Esophagus squamous epithelium (tissue), 5 donors: ENCODE measurements at places on chromosomes 4 and X. TPM values are rescaled to one million over a fixed set of nuclear protein-coding genes. Genes with fewer than 3 reads are reported as not detected.

DNA sequence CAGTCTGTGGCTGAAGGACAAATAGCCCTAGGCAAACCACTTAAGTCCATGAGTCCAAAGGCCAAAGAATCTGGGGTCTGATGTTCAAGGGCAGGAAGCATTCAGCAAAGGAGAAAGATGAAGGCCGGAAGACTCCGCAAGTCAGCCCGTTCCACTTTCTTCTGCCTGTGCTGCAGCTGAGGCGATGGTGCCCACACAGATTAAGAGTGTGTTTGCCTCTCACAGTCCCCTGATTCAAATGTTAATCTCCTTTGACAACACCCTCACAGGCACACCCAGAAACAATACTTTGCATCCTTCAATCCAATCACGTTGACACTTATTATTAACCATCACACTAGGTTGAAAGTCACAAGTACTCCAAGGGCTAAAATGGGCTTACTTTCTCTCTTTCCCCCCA is 605.4 kb upstream of the GNPDA2 start:
- H3K36me3 ChIP-seq = no peaks in the 10 kb centered on the region
- no peak overlapping the region for H3K27ac ChIP-seq
- no peaks in the 10 kb centered on the region for H3K27me3 ChIP-seq
- H3K4me1 ChIP-seq = no peaks in the 10 kb centered on the region
- DNase-seq = no peak

- H3K27me3 ChIP-seq = no peaks in the 10 kb centered on the region
- no peak for DNase-seq
- H3K27ac ChIP-seq = no peak overlapping the region
- H3K36me3 ChIP-seq = no peaks in the 10 kb centered on the region
- H3K4me3 ChIP-seq = no peak overlapping the region
- H3K4me1 ChIP-seq = no peaks in the 10 kb centered on the region
These were observed 824.5 kb upstream of the DIAPH2 start for GRCh38 chrX:95860127-95860526.

GRCh38 chrX:6052111-6052745 is 176.4 kb downstream of the NLGN4X start:
- H3K4me1 ChIP-seq = no peaks in the 10 kb centered on the region
- H3K36me3 ChIP-seq = no peaks in the 10 kb centered on the region
- H3K27me3 ChIP-seq = no peaks in the 10 kb centered on the region
- no peak for DNase-seq
- no peak overlapping the region for H3K4me3 ChIP-seq

DNA sequence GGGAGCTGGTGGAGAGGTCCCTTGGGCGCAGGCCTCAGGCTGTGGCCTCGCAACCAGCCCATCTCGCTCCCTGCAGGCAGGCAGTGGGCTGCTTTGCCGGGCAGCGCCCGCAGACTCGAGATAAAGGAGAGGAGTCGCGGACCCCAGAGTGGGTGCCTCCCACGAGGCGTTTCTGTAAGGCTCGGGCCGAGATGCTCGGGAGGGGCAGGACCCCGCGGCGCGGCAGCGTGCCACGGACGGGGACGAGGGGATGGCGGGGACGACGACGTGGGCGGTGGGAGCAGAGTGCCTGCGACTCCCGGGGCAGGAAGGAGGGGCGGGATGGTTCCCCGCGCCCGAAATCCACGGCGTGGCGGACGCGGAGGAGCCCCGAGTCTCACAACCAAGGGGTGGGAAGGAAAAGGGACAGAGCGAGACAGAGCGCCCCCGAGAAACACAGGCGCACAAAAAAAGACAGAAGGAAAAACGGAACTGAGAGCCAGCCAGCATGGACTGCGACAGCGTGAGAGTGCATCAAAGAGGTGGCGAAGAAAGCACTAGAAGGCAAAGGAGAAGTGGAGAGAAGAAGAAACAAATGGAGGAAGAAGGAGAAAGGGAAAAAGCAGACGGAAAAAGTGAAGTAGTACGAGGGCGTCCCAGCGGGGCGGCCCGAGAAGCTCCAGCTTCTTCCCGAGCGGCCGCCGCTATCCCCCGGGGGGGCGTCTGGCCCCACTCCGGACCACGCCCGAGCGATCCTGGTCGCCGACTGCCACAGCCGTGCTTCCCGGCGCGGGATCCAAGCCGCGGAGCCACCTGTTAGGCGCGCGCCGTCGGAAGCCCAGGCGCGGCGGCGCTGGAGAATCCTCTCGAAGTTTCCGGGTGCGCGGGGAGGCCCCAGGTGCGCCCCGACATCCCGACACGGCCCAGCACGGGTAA is 1.5 kb downstream of the BEND4 start:
- no peak overlapping the region for H3K27ac ChIP-seq
- no peak for DNase-seq
- peaks cover 17% of the 10 kb centered on the region for H3K4me1 ChIP-seq

- H3K27ac ChIP-seq = no peak overlapping the region
- H3K27me3 ChIP-seq = no peaks in the 10 kb centered on the region
- no peak overlapping the region for H3K4me3 ChIP-seq
These were observed 59.3 kb downstream of the MSN start for GRCh38 chrX:65726715-65727114.

GRCh38 chr4:143360838-143361625 is 24.4 kb downstream of the GAB1 start:
- H3K4me3 ChIP-seq = no peak overlapping the region
- no peaks in the 10 kb centered on the region for H3K36me3 ChIP-seq
- H3K27ac ChIP-seq = peak overlapping the region; percentile 6
- no peaks in the 10 kb centered on the region for H3K27me3 ChIP-seq
- no peak for DNase-seq
- peaks cover 85% of the 10 kb centered on the region for H3K4me1 ChIP-seq

DNA sequence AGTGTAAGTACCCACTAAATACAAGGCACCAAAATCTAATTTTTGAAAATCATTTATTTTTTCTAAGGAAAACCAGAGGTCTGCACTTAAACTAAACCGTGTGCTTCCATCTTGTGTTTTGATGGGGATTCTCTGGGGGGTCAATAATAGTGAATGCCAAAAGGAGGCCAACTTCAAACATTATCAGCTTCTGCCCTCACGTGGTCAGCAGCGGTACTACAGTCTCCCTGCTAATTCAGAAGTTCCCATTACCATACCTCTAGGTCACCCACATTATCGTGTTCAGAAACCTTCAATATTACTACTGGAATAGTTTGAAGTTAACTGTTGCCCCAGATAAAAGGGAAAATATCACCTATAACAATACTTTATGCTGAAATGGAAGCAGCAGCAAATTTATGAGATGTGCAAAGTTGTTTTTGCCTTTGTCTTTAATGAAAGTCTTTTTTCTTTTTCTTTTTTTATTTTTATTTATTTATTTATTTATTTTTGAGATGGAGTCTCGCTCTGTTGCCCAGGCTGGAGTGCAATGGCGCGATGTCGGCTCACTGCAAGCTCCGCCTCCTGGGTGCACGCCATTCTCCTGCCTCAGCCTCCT is 17.3 kb downstream of the CTPS2 start:
- no peaks in the 10 kb centered on the region for H3K36me3 ChIP-seq
- DNase-seq = no peak
- H3K4me1 ChIP-seq = no peaks in the 10 kb centered on the region
- no peak overlapping the region for H3K4me3 ChIP-seq
- no peaks in the 10 kb centered on the region for H3K27me3 ChIP-seq

- no peaks in the 10 kb centered on the region for H3K4me1 ChIP-seq
- no peak overlapping the region for H3K4me3 ChIP-seq
- H3K36me3 ChIP-seq = no peaks in the 10 kb centered on the region
These were observed 735.1 kb upstream of the LCORL start for GRCh38 chr4:18756671-18757070.

DNA sequence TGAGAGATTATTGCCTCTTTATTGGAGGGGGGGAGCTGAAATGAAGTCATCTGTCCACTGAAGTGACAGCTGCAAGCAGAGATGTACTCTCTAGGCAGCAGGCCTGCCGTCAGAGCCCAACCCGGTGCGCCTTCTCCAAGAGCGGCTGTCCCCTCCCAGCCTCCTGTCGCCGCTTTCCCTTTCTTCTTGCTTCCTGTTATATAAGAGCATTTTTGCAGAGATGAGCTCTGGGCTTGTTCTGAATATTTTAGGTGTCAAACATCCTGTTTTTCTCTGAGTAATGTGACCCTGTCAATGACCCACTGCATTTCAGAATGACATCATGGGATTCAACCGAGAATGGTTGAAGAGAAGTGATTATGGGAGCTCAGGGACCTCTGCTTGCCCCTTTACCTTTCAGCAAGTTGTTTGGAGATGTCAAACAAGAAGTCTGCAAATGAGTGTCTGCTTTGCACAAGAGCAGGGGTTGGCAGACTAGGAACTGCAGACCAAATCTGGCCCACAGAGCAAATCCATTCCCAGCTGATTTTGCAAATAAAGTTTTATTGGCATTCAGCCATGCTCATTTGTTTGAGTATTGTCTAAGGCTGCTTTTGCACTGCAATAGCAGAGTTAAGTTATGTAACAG is 79.9 kb downstream of the SLC9A6 start:
- no peaks in the 10 kb centered on the region for H3K27me3 ChIP-seq
- no peak overlapping the region for H3K4me3 ChIP-seq
- no peak for DNase-seq
- H3K36me3 ChIP-seq = no peaks in the 10 kb centered on the region
- no peaks in the 10 kb centered on the region for H3K4me1 ChIP-seq

GRCh38 chrX:37787423-37787869 is 7.6 kb downstream of the CYBB start:
- H3K27ac ChIP-seq = no peak overlapping the region
- H3K36me3 ChIP-seq = no peaks in the 10 kb centered on the region
- DNase-seq = no peak
- no peaks in the 10 kb centered on the region for H3K27me3 ChIP-seq

DNA sequence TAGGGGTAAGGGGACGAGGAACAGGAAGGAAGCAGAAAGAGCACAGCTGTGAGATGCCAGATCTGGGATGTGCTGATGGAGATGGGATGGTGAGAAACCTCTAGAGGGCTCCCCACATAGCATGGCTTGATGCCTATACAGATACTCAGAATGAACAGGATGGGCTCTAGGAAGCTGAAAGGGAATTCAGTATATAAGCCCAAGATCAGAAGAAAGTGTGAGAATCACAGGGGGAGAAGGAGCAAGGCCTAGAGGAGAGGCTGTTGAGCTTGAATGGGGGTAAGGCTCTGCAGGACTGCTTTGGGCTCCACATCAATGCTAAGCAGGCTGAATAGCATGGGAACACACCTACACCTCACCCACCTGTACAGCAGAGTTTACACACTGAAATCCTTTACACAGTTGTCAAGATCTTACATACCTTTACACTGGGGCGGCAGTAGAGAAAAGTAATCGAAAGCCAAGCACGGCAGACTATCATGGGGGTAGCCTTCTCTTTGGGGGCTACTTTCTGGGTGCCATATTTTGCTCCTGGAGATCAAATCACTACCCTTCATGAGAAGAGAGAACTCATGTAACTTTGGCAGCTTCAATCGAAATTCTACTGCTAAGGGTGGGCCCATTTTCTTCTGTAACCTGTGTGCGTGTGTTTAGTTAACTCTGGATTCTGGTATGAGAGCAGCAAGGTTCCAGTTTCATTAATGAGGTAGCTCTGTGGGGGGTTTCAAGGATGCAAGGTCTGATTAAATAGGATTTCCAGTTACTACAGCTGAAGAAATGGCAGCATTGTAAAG is 30.6 kb downstream of the HOPX start:
- no peak overlapping the region for H3K27ac ChIP-seq
- DNase-seq = no peak
- no peak overlapping the region for H3K4me3 ChIP-seq
- peaks cover 34% of the 10 kb centered on the region for H3K36me3 ChIP-seq
- H3K27me3 ChIP-seq = no peaks in the 10 kb centered on the region
- no peaks in the 10 kb centered on the region for H3K4me1 ChIP-seq

DNA sequence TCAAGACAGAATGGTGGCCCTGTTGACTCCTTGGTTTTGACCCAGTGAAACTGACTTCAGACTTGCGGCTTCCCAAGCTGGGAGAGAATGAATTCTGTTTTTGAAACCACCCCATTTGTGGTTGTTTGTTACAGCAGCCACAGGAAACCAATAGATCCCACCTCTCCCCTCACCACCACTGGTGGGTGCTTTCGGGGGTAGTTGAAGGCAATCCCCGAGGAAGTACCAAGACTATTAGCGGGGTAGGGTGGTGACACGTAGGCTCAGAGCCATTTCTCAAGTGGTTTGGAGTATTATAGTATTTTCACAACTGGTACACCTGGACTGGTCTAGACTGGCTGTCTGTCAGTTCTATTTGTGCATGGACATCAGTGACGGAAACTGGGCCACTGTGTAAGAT is 189.1 kb upstream of the RBPJ start:
- DNase-seq = no peak
- no peak overlapping the region for H3K4me3 ChIP-seq
- H3K27ac ChIP-seq = no peak overlapping the region
- no peaks in the 10 kb centered on the region for H3K27me3 ChIP-seq
- peaks cover 11% of the 10 kb centered on the region for H3K4me1 ChIP-seq

- no peaks in the 10 kb centered on the region for H3K27me3 ChIP-seq
- DNase-seq = no peak
- no peaks in the 10 kb centered on the region for H3K36me3 ChIP-seq
- no peaks in the 10 kb centered on the region for H3K4me1 ChIP-seq
- H3K4me3 ChIP-seq = no peak overlapping the region
These were observed 480.9 kb downstream of the PCDH11X start for GRCh38 chrX:92260102-92260501.

The MXRA5 gene
- total RNA-seq = 8.3 TPM

The IL3RA gene
- total RNA-seq = 5.9 TPM

The RAB41 gene
- not detected for total RNA-seq

The PNMA5 gene
- not detected for total RNA-seq

The SSX4 gene
- total RNA-seq = not detected

The SLC26A1 gene
- not detected for total RNA-seq

The PWWP3B gene
- not detected for total RNA-seq

The BMX gene
- total RNA-seq = 2.5 TPM

The TCEAL2 gene
- total RNA-seq = 0.57 TPM
